IPS DF 19.7 (cell line): ENCODE measurements at places on chromosomes 4 and X.

- no peak for DNase-seq
Measured at GRCh38 chr4:91325495-91325894, 978.3 kb upstream of the GRID2 start.

DNA sequence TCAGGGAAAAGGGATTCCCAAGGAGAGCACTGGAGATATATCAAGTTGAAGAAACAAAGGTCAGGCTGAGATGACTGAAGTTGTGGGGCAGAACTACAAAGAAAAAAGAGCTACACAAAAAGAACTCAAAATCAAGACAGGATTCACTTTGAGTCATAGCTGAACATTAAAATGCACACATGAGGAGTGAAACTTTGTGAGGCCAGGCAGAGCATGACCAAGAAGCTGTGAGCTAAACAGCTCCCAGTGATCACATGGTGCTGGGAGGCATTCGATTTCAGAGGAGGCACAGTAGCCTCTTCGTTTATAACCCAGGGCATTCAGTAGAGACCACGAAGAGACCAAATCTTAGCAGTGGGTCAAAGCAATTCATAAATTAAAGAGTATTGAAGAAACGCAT lies 145.3 kb downstream of the ATRX start:
- DNase-seq = no peak

DNA sequence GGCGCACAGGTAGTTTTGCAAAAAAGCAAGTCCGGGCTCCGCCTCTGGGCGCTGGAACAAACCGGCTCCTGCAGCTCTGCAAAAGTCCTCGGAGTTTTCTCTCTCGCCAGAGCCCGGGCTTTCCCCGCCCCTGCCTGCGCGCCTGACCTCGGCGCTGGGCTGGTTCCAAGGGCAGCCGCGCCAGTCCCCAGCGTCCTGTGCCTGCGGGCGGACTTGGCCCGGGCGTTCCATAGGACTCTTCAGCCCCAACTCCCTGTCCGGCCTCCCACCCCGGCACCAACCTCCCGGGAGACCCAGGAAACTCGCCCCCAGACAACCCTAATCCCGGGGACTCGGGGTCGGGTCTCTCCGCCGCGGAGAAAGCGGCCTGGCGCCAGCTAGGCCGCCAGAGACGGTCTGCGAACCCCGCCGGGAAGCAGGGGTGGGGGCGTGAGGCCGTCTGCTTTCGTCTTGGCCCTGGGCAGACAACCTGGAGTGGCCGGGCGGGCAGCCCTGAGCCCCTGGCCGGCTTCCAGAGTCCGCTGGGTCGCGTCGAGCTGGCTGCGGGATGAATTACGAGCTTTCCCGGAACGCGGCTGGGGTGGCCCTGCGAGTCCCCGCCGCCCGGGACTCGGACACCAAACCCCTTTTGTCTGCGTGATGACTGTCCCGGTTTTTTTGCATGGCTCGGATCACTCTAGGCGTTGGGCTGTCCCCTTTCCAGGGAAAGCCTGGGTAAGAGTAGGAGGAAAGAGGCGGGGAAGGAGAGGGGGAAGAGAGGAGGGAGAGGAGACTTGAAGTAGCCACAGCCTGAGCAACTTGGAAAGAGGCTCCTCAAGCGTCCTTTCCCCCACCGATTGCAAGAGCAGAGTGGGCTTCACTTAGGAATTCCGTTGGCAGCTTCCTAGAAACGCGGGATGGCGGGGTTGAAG lies 916 bp downstream of the MXRA5 start:
- no peak for DNase-seq

DNA sequence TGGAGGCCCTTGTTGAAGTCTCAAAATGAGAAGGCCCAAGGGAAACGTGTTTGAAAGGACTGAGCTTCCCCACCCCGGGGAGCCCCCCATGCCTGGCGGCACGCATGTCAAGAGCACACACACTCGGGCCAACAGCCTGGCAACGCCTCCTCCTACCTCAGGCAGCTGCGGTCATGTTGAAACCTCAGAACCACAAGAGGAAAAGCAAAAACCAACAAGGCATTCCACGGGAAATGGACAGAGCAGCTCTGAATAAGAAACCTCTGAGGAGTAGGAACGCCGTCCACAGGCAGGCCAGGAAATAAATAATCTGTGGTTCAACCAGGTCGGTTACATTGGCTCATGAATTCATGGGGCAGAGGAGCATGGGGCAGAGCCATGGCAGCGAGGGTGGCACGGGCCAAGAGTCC lies 95.7 kb upstream of the AFAP1 start:
- DNase-seq = no peak

GRCh38 chrX:44062840-44063239 lies 89.7 kb upstream of the NDP start:
- DNase-seq = no peak

- DNase-seq = no peak
Measured at GRCh38 chrX:24169211-24169610, 19.7 kb downstream of the ZFX start.

DNA sequence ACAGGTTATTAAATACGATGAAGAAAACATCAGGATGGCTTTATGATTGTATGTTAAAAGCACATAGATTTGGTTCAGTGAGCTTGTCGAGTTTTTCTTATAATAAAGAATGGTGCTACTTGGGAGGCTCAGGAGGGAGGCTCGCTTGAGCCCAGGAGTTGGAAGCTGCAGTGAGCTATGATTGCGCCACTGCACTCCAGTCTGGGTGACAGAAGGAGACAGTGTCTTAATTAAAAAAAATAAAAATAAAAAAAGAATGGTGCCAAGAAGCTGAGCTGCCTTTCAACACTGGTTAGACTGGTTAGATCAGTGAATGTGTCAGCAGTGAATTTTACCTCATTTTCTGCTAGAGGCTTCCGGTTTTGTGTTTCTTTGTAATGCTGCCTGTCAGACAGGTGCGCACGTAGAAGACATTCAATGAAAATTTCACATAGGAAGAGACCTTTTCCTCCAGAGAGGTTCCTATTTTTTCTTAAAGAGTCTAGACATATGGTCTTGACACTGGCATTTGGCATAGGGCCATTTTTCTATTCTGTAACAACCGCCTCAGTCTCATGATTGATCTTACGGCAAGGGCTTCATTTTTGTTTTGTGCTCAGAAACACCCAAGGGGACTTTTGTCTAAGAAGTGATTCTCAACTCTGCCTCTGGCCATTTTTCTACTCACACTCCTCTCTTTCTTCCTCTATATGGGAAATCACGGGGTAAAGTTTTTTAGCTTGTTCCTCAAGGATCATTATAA lies 15.0 kb upstream of the ARSF start:
- no peak for DNase-seq

DNA sequence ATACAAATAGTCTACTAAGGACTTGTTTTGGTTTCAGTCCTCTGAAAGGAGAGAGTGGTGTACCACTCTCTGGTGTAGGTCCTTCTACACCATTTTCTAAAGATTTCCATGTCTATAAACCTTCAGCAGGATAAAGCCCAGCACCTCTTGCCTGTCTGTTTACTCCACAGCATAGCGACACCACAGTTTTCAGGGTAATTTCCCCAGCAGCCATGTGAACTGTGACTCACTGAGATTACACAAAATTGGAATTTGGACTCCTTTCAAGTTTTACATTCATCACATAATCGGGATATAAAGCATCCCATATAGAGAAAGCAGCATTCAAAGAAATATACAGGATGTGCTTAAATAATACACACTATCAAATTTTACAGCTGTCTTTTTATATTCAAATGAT lies 229.6 kb downstream of the PRDM5 start:
- DNase-seq = no peak

- no peak for DNase-seq
Measured at GRCh38 chr4:105014635-105015034, 132.0 kb upstream of the TET2 start.

DNA sequence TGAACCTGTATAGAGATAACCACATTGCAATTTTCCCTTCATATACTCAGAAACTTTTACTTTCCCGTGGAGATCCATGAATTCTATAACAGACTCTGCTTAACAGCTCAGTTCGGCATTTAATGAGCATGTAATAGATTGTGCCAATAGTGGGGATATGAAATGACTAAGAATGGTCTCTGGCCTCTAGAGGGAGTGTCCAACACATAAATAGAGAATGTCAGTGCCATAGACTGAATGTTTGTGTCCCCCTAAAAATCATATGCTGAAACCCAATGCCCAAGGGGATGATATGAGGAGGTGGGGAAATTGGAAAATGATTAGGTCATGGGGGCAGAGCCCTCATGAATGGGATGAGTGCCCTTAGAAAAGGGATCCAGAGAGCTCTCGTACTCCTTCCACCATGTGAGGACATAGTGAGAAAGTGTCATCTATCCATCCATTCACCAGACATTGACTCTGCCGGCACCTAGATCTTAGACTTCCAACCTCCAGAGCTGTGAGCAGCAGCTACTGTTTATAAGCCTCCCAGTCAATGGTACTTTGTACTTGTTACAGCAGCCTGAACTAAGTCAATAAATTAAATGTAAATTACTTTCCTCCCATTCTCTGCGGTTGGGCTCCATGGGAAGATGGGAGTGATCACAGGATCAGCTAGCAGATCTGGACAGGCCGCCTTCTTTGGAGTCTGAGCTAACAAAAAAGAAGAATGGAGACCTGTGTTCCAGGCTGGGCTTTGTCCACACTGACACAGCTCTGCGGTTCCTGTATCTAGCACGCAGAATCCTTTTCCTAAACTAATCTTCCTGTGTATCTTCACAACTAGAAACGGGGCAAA lies 28.1 kb upstream of the HPSE start:
- no peak for DNase-seq

DNA sequence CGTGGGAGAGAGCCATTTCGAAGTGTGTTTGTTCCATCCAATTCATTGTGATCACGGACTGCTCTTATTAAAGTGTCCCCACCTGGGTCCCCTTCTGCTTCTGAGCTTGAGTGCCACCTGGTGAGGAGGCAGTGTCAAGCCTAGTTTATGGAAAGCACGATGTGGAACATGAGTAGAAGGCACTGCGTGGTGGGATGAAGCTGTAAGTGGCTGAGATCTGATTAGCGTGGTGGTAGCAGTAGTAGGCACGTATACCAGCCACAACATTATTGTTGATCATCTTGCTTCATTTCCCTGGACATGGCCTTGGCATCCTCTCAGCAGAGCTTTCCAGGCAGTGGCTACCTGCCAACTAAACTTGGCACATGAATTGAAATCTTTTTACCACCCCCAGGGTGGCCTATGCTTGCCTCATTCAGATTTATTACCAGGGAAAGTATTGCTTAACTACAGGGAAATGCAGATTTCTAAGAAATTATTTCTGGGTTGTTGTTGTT lies 46.4 kb downstream of the GPAT3 start:
- DNase-seq = no peak

- DNase-seq = no peak
Measured at GRCh38 chrX:545452-545885, 85.1 kb upstream of the SHOX start.

DNA sequence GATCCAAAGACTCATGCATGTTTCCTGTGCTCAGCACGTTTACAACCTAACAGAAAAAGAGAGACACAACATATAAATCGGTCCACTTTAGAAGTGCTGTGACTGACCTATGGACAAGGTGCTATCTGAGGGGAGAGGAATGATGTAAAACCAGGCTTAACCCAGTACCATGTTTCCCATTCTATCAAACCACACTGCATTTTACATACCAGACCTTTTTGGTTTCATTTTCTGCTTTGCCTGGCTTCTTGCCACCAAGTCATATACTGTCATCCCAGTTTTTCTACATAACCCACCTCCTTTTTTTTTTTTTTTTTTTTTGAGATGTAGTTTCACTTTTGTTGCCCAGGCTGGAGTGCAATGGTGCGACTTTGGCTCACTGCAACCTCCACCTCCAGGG lies 82.2 kb downstream of the KLF8 start:
- no peak for DNase-seq

DNA sequence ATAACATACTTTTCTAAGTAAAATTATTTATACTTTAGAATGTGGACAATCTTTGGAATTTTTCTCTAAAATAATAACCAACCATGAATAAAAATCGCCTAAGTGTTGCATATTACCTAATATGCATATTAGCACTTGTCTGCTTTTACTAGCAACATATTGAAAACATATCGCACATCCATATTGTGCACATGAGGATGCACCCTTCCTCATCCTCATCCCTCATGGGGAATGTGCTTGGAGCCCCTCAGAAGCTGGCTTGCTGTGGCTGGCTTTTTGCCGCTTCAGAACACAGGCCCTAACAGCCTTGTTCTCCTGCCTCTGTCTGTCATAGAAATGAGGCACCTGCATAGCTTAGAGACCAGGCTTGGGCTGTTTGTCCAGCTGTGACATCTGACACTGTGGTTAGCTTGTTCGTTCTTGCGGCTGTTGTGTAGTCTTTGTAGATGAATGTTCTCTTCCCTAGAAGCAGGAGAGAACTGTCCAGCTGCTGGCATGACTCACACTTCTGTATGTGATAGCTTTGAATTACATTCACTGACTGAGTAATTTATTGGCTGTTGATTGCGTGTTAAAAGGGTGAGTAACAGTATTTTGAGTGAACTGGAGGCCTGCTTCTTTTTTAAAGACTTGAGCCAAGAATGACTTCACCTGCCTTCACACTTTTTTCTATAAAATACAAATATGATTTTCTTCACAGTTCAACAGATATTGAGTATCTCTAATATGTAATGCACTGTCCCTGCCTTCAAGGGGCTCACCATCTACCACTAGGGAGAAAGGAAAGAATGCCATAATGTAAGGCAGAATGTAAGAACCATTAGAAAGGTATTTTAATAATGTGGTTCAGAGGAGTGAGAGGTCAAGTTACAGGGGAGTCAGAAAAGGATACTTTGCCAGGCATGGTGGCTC lies 81.9 kb downstream of the HMGB2 start:
- DNase-seq = no peak

- DNase-seq = no peak
Measured at GRCh38 chrX:809081-809480, 178.5 kb downstream of the SHOX start.

GRCh38 chr4:8356856-8357255 lies 83.7 kb downstream of the ACOX3 start:
- DNase-seq = no peak

DNA sequence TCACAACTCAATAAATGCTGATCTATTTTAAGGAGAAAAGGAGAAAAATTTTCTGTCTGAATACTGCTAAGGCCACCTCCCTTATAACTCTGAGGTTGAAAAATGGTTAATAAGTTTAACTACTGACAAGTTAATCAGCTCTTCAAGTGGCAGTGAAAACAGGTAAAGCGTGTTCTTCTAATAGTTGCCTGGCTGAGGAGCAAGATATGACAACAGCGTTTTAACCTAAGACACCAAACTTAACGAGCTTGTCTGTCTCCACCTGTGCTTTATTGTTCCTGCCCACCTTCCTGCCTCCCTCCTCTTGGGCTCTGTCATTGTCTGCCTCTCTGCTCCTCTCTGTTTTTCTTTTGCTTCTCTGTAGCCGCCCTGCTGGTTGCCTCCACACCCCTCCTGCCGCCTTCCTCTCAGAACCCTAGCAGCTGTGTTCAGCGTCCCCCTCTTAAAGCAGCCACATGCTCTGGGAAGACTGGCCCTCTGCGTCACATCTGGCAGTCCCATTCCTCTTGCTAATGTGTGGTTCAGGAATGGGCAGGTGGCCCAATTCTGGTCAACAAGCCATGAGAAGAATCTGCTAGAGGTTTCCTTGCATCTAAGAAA lies 4.3 kb upstream of the TSPAN5 start:
- DNase-seq = no peak
